Bronchial epithelial cell (primary cell): ENCODE measurements at places on chromosomes 7 and 10. TPM values are rescaled to one million over a fixed set of nuclear protein-coding genes. Genes with fewer than 3 reads are reported as not detected.

- no peak for DNase-seq
Measured at GRCh38 chr7:142000244-142000643, 4.6 kb downstream of the MGAM start.

GRCh38 chr10:60490013-60490412 is 100.3 kb upstream of the ANK3 start:
- no peak for DNase-seq

DNA sequence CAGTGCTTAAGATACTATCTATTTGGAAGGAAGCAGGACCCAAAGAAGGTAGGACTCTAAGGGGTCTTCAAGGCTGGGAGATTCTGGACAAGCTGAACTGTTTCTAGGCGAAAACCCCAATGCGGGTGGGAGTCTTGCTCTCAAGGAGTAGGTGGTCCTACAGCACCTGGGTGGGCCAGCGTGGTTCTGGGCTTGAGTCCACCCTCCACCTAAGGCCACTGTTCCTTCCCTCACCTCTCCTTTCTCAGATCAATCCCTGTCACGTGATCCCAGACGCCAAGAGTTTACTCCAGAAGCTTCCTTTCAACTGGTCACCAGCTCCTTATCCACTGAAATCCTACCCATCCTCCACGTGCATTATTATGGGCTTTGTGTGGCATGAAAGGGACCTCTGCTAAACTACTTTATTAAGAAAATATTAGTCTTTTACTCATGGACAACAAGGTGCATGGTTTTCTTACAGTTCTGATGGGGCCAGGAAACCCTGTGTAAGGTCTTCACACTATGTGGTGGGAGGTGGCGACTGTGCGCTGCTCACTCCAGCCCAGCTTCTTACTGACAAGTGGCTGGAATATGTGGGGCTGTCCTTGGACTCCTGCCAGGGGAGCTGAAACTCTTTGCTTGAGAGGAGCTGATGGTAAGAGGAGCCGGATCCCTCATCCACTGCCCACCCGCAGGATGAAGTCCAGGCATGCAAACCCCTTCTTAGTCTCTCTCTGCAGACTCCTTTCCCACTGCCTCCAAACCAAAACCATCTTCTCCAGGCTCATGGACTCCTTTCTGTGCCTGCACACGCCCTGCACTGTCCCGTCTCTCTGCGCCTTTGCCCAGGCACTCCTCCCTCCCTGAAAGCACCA is 1.6 kb downstream of the ZNF746 start:
- DNase-seq = peak; percentile 43

DNA sequence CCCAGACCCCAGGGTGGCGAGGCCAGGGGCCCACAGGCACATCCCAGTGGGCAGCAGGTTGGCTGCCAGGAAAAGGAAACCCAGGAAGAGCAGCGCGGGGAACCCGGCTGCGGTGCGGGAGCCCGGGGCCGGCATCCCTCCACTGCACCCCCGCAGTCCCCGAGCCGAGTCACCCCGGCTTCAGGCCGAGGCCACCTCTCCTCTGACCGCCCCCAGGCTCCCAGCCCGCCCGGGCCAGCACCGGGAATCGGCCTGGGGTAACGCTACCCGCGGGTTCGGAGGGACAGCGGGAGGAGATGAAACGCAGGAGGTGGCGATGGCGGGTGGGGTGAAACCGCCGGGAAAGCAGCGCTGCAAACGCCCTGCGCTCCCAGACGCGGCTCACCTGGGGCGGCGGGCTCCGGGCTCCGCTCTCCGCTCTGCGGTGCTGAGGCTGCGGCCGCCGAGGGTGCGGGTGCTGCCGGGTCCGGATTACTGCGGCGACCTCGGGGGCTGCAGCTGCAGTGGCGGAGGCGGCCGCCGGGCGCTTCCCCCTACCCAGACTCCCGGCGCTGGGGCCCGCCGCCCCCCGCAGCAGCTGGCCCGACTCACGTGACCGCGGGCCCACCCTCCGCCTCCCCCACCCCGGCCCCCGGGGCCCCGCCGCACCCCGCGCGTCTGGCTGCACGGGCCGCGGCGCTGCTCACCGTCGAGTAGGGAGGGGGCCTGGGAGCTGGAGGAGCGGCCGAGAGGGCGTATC is at the start of gene SCRN1:
Gene SCRN1, minus strand, starts transcription at position 545 of the 739 bp plus-strand sequence. CDS start 20,734 bp downstream, outside the sequence.
- no peak for DNase-seq

GRCh38 chr7:94176694-94177200 is 172.6 kb upstream of the BET1 start:
- no peak for DNase-seq

- no peak for DNase-seq
Measured at GRCh38 chr10:90018819-90019218, 317.4 kb downstream of the KIF20B start.

DNA sequence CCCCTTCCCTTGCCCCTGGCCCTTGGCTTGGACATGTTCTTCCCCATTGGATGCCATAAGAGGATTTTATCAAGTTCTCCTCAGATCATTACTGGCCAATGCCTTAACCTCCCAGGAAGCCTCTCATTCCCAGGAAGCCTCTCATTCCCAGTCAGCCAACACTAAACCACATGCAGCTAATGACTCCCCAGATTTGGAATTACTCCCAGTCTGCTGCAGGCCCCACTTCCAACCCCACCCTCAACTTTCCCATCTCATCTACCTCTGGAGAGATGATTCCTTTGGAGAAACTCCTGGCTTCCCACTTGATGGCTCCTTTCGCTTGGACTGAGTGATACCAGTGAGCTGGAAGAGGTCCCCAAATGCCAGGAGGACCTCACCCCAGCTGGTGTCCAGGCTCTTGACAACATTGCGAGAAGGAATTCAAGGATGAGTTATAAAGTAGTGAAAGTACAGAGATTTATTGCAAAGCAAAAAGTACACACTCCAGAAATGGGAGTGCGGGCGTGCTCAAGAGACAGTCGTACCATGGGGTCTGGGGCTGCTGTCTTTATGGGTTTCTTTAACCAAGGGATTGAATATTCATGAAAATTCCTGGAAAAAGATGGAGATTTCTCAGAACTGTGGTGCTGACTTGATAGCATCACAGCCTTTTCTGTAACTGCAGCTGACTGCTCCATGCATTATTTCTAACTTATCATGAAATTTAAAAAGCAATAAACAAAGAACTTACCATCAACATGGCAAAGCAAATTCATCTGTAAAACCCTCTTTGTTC is 117.2 kb upstream of the ADCY1 start:
- no peak for DNase-seq

DNA sequence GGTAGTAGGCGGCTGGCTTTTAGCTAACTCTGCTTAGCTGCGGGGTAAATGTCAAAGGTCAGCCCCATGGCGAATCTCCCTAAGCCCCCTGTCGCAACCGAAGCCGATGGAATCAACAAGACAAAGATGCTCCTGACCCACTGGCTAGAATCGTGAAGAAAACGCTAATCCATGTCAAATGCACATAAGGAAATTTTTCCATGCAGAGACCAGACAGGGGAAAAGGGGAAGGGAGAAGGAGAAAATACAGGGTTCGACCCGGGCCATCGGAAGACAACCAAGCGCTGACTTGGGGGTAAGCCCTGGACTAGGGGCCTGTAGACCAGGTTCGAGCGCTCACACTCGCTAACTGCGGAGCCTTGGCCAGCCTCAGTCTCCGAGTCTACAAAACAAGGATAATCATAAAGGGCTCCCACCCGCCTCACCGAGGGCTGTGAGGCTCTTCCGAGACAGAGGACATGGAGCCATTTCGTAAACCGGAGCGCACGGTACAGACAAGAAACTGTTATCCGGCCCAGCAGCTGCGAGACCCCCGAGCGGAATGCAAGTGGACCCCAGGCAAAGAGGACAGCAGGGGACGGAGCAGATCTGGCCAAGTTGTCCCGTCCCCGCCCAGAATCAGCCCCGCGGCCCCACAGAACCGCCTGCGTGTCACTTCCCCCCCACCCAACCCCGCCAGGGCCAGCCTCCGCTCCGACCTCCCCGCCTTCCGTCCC is 507 bp downstream of the SAR1A start:
- DNase-seq = no peak

DNA sequence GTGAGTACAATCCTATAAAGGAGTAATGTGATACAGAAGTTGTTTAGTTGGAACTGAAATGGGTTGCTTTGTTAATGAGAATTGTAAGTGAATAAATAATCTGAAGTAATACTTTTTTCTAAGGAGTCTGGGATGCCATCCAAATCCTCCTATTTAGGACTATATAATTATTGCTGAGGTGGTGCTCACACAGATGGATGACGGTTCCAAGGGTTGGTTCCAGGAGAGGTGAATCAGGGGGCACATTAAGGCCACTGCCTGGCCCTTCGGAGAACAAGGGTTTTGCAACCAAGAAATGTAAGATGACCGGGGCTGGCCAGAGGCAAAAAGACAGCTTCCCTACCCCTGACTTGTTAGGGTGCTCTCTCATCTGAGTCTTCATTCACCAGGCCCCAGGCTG is 352.7 kb downstream of the PHTF2 start:
- DNase-seq = peak; percentile 7

GRCh38 chr10:98101366-98101765 is 33.1 kb upstream of the R3HCC1L start:
- DNase-seq = no peak

DNA sequence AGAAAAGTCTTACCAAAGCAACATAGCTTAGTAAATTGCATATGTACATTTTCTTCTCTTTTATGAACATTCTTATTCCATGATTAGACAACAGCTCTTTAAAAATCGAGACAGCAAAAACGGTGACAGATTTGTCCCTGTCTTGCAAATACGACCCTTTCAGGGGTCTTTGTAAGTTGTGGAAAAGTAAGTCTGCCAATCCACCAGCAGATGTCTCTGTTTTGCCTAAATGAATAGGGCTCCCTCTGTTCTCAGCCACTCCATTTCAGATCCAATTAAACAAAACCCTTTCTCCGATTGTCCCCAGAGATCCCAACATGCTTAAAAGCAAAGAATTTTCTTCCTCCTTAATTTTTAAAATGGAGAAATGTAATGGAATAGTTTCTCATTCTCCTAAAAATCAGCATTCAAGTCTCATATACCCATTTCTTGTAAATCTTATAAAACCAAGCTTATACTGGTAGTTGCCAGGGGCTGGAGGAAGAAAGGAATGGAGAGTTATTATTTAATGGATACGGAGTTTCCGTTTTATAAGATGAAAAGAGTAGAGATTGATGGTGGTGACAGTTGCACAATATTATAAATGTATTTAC is 61.0 kb upstream of the NFE2L3 start:
- peak; percentile 68 for DNase-seq

- DNase-seq = peak; percentile 84
Measured at GRCh38 chr10:73338801-73339368, 19.8 kb downstream of the CFAP70 start.

The MMS19 gene
- 23.2 and 38.2 TPM in 2 replicates for total RNA-seq

The PSMC2 gene
- total RNA-seq = 182 and 186 TPM in 2 replicates

The CCDC172 gene
- total RNA-seq = not detected in 2 replicates

The PTN gene
- 0.26 and 0.77 TPM in 2 replicates for total RNA-seq
